ENCODE measurements at places on chromosomes 6 and 20. TPM values are rescaled to one million over a fixed set of nuclear protein-coding genes. Genes with fewer than 3 reads are reported as not detected.

- H3K4me1 ChIP-seq = peaks cover 6% of the 10 kb centered on the region
- no peak overlapping the region for H3K4me3 ChIP-seq
- H3K27ac ChIP-seq = no peak overlapping the region
- DNase-seq = no peak
- H3K27me3 ChIP-seq = peaks cover 8% of the 10 kb centered on the region
These were observed 381.0 kb upstream of the ARID1B start for GRCh38 chr6:156396068-156396771.

- no peak for DNase-seq
- peaks cover 50% of the 10 kb centered on the region for H3K4me1 ChIP-seq
- peak overlapping the region; percentile 86 for H3K27ac ChIP-seq
- H3K4me3 ChIP-seq = no peak overlapping the region
- H3K27me3 ChIP-seq = no peaks in the 10 kb centered on the region
These were observed 56.2 kb downstream of the CTCFL start for GRCh38 chr20:57468523-57469417.

The MTG2 gene
- total RNA-seq = 26.6 TPM

The NELFCD gene
- 44.3 TPM for total RNA-seq

DNA sequence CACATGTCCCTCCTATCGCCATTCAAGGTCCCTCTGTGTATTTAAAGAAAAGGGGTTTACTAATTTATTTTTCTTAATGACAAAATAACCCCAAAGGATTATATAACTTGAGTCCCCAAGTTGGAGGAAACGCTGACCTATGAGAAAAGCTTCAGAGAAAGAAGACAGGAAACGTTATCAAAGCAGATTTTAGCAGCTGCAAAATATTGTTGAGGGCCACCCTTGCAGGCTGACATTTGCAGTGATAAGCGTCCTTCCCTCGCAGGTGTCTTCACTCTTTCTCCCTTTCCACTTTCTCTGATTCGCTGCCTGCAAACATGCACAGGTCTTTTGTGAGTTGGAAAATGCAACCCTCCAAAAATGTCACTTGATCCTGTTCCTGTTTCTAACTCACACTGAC lies 103.2 kb upstream of the RIPOR2 start:
- H3K4me1 ChIP-seq = no peaks in the 10 kb centered on the region
- DNase-seq = no peak
- H3K27ac ChIP-seq = no peak overlapping the region
- no peaks in the 10 kb centered on the region for H3K27me3 ChIP-seq

- H3K36me3 ChIP-seq = no peaks in the 10 kb centered on the region
- no peaks in the 10 kb centered on the region for H3K27me3 ChIP-seq
- no peaks in the 10 kb centered on the region for H3K4me1 ChIP-seq
These were observed 117.9 kb downstream of the SGK1 start for GRCh38 chr6:134199848-134200606.

- no peak overlapping the region for H3K27ac ChIP-seq
- peaks cover 11% of the 10 kb centered on the region for H3K4me1 ChIP-seq
- H3K4me3 ChIP-seq = no peak overlapping the region
- no peak for DNase-seq
These were observed 508.0 kb downstream of the QKI start for GRCh38 chr6:163922562-163922961.

The DSE gene
- total RNA-seq = 9.6 TPM

DNA sequence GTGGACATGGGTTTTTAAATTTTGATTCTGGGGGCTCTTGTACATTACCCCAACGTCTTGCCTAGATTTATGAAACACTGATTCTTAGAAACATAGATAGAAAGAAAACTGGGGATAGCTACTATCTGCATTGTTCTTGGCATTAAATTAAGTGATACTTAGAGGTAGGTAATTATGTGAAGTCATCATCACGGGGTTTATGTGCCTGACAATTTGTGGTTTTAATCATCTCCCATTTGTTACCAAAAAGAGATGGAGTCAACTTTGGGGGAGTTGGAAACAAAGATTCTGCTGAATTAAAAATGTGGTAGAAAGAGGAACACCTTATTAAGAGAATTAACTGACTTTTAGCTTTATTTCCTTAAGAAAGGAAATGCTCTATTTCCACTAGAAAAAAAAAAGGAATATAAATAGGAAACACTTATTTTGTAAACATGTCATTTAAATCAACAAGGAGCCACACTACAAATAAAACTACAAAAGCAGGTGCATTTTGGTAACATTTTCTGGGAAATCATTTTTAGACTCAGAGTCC lies 5.6 kb downstream of the TNFAIP3 start:
- H3K27me3 ChIP-seq = no peaks in the 10 kb centered on the region
- no peak for DNase-seq
- peaks cover 36% of the 10 kb centered on the region for H3K36me3 ChIP-seq
